ENCODE measurements at places on chromosomes 4 and X.

DNA sequence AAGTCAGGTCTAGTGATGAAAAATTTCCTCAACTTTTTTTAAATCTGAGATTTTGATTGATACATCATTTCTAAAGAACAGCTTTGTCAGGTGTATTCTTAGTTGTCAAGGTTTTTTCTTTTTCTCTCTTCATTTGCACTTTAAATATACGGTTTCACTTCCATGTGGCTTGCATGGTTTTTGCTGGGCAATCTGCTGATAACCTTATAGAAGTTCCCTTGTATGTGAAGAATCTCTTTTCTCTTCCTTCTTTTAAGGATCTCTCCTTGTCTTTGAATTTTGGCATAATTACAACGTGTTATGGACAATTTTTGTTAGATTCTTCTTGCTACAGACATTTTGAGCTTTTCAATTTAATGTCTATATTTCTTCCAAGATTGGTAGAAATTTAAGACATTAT lies 76.4 kb downstream of the ZNF721 start:
- no peak for DNase-seq

DNA sequence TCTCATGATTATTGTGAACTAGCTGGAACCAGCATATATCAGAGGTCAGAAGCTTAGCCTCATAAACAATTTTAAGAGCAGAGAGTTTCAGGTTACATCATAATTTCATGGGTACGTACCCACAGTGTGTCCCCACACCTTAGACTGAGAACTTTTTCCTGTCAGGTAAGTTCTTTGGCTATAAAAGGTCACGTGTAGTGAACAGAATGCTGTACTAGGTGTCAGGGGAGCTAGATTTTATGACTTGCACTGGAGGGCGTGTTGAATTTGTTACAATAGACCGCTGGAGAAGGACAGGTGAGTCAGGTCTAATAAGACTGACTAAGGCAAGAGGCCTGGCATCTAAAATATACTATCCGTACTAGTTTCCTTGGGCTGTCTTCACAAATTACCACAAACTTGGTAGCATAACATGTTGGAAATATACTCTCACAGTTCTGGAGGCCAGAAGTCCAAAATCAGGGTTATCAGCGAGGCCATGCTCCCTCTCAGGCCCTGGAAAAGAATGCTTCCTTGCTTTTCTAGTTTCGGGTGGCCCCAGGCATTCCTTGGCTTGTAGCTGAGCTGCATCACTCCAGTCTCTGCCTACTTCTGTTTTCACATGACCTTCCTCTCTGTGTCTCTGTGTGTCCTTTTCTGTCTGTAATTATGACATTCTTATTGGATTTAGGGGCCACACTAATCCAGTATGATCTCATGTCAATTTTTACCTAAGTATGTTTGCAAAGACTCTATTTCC lies 512.0 kb upstream of the NR3C2 start:
- no peak for DNase-seq

GRCh38 chr4:81828991-81829390 lies 357.3 kb upstream of the RASGEF1B start:
- DNase-seq: no peak

GRCh38 chr4:3229964-3230363 lies 19.0 kb upstream of the MSANTD1 start:
- no peak for DNase-seq

- DNase-seq: peak; percentile 63
Measured at GRCh38 chrX:24479924-24480323, 14.8 kb downstream of the PDK3 start.

- DNase-seq: no peak
Measured at GRCh38 chr4:145177511-145177905, 2.9 kb downstream of the OTUD4 start.

GRCh38 chr4:152197211-152197610 lies 338.7 kb downstream of the FBXW7 start:
- DNase-seq: no peak

DNA sequence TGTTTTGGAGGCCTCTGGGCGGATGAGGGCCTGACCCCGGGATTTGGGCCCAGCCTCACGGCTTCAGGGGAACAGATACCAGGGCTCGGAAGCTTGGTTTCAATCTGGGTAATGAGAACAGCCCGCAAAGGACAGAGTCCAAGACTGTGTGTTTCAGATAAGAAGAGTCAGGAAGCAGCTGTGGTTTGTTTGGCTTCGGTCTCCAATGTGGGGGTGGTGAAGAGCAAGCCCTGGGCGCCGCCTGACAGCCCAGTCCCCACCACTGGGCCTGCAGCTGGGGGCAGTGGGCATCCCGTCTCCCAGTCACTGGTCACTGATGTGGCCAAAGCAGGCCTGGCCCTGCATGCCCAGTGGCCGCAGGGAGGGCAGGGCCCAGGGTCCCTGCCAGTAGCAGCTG lies 9.1 kb downstream of the WFS1 start:
- DNase-seq: no peak

DNA sequence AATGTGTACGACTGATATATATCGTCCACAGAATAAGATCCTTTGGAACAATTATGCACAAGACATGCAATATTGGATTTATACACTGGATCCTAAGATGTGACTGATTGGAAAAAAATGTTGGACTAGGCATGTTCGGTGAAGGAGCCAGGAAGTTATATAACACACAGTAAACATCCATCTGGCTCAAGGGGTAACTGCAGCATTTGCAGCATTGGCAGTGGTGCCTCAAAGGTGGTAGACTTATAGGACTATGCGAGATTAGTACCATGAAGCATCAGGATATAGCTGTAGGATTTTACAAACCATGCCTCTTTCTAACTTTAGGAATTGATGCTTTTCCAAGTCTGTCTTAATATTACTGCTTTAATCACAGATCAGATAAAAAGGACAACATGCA lies 34.3 kb downstream of the MSX1 start:
- no peak for DNase-seq

- no peak for DNase-seq
Measured at GRCh38 chrX:72120837-72121236, 10.9 kb downstream of the RTL5 start.

- DNase-seq: no peak
Measured at GRCh38 chr4:14084598-14084997, 457.1 kb upstream of the BOD1L1 start.

DNA sequence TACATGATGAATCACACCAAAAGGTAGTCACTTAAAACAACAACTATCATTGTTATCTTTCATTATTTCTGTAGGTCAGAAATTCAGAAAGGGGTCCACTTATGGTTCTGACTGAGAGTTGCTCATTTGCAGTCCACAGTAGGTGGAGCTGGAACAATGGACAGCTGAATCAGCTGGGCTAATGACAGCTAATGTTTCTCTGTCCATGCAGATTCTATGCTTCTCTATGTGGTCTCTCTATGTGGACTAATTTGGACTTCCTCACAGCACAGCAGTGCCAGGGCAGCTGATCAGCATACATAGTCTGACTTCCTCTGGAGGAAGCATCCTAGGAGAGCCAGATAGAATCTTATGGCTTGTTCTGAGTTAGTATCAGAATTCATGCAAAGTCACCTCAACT lies 131.7 kb upstream of the INTU start:
- no peak for DNase-seq

- DNase-seq: peak; percentile 42
Measured at GRCh38 chr4:183348706-183349659, 26.8 kb upstream of the CLDN24 start.

DNA sequence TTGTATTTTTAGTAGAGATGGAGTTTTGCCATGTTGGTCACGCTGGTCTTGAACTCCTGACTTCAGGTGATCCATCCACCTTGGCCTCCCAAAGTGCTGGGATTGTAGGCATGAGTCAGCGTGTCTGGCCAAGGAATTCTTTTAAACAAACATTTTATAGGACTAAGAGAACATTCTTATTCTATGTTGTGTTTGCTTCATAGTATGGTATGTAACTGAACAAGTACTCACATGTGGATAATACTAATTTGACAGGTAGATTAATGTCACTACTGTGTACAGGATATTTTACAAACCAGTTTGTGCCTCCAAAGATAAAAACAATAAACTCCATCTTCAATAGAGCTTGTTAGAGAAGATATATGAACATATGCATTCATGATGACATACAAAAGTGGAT lies 1353.4 kb downstream of the PCDH7 start:
- no peak for DNase-seq

DNA sequence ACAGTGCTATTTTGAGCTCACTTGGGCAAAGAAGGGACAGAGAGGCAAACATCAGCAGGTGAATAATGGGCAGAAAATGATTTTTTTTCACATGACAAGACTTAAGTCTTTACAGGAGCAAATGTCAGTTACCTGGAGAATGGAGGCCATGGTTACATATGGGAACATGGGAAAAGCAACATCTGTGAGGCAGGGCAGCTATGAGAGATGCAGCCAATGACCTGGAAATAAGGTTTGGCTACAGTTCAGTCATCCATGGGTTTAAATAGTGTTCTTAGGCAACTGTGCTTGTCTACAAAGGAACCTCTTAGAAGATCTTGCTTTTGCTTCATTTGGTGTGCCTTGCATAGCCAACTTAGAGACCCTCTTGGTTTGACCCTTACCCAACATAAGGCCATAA lies 490.2 kb upstream of the LCORL start:
- DNase-seq: no peak

GRCh38 chr4:8694651-8695151 lies 102.1 kb downstream of the CPZ start:
- no peak for DNase-seq

DNA sequence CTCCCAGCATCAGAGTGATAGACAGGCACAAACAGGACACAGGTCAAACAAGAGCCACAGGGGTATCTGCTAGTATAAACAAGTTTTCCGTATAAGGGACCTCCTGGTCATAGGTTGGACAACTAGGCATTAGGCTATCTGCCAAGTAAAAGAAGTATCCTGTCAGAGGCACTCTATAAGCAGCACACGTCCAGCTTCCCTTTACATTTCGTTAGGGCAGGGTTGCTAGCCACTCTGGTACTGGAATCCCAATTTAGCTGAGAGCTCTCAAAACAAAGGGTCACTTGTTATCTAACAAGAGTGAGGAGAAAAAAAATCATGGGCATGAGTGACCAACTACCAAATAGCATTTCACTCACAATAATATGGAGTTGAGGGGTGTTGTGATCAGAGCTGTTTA lies 780.7 kb upstream of the DIAPH2 start:
- no peak for DNase-seq

GRCh38 chr4:107818301-107818910 lies 6.3 kb upstream of the SGMS2 start:
- DNase-seq: no peak

GRCh38 chrX:14819769-14820168 lies 53.1 kb downstream of the FANCB start:
- DNase-seq: no peak

GRCh38 chr4:94285666-94286065 lies 57.0 kb downstream of the HPGDS start:
- no peak for DNase-seq

DNA sequence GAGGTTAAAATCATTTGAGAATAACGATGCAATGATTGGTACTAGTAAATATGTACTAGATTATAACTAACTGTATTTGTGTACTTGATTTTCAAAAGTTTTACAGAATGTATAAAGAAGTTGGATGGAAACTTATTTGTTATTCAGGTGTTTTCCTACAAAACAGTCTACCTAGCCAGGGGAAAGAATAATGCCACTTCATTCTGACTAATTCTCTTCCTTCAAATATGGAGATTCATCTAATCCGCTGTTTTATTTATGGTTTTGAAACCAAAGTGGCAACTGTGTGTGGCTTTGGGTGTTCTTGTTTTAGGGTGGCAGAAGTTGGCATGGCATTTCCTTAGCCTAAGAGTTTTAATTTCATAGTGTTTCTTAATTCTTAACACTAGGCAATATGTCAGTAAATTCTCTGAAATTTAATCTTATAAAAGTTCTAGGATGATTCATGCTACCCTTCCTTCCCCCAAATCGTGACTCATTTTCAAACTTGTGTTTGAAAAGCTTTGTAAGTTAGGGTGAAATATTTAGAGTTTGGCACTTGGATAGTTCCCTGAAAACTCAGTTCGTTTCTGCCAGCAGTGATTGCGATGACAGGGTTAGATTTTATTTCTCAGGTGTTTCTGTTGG lies 62.6 kb downstream of the DCLK2 start:
- no peak for DNase-seq
